ENCODE measurements at places on chromosomes 5 and 9.
A peak's percentile ranks its signal among the peaks of the same experiment; 100 is the strongest.

DNA sequence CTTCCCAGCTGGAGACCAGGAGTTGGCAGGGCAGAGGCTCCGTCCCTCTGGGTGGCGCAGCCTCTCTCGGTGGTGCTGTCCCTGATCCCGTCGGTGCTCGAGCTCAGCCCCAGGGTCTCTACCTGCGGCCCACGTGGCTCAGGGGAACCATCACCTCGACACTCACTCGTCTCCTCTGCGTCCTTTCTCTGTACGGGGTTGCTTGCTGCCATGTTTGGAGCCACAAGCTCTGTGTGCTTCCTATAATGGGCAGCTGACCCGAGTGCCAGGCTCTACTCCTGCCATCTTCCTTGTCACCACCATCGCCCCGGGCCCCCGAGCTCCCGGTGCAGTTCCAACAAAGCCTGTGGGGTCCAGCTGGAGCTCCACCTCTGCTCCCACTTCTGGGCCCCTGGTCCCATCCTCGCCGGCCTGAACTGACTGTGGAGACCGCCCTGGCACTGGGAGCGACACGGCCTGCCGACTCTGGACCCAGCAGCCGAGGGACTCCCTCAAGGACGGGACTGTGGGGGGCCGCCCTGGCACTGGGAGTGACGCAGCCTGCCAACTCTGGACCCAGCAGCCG lies 5.0 kb downstream of the FBXW5 start:
- no peak for DNase-seq

- no peak for DNase-seq
Observed at GRCh38 chr5:111954516-111955395, 197.8 kb upstream of the NREP start.

DNA sequence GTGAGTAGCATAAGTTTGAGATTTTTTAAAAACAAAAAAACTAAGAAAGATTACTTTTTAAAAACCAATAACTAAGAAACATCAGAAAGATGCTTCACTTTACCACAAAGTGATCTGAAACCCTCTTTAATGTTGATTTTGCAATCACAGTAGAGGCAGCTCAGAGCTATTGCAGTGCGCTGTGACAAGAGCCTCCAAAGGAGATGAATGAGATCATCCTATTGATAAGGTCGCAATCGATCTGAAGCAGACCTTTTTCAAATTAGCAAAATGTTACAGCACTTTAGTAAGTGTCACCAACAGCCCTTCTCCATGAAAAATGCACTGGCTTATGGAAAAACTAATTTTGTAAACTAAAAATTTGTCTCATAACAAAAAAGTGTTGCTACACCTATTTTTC lies 284.6 kb upstream of the EFNA5 start:
- DNase-seq: no peak

DNA sequence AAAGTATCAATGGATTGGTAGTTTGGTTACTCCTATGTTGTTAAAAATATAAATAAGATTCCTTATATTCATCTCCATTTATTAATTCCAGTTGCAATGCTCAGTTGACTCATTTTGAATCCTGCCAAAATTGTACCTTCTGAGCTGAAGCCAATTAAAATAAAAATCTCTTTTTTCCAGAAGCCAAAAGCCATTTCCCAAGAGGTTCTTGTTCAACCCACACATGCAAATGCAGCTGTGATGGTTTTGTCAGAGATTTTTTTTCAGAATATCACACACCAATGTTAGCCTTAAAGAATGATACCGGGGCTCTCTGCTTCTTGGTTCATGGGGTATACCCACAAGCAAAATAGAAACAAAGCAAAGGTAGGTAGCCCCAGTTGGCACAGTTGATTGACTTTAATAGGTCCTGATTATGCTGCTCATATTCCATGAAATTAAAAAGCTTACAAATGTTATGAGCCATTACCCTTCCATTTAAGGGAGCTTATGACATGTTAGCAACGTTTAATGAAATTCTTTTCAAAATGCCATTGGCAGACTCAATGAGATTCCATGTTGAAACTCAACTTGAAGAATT lies 208.0 kb downstream of the SGCD start:
- no peak for DNase-seq

DNA sequence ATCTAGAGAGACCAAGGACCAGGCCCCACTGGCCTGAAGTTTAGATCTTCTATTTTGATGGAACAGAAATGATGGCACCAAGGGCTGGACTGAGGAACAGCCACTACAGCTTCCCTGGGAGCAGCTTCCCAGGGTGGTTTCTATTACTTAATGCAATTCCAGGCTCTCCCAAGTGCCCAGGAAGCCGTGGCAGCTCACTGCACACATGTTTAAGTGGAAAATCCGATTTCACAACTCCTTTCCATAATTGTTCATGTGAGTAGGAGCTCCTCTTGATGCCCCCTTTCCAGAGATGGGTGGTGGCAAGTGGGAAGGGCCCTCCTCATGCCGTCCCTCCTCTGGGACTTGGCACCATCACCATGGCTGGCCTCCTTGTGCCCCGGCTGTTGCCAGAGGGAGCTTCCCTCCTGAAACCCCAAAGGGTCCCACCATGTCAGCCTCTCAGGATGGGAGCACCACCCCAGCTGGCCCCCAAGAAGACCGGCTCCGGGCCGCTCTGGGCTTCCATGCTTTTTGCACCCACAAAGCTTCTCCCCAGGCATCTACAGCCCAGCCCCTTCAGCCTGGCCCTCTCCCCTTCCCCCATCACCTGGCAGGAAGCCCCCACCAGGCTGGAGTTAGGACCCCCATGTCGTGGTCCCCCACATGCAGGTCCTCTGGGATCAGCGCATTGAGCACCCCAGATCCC lies 9.1 kb upstream of the UBAC1 start:
- DNase-seq: no peak

DNA sequence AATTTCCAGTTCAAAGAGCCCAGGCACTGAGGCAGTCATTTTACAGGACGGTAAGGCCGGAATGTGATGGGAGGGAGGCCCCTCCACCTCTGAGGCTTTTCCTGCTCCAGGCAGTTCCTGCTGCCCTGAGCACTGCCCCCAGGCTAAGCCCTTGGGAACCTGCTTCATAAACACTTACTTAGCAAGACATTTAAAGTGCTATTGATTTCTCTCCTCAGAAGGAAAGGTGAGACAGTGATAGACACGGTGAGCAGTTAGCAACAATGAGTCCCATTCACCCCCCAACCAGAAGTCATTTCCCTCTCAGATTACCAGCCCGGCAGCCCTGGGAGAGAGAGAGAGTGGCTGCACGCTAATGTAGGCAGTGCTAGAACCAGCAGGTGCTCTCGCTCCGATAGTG lies 462.5 kb downstream of the SPOCK1 start:
- DNase-seq: no peak

DNA sequence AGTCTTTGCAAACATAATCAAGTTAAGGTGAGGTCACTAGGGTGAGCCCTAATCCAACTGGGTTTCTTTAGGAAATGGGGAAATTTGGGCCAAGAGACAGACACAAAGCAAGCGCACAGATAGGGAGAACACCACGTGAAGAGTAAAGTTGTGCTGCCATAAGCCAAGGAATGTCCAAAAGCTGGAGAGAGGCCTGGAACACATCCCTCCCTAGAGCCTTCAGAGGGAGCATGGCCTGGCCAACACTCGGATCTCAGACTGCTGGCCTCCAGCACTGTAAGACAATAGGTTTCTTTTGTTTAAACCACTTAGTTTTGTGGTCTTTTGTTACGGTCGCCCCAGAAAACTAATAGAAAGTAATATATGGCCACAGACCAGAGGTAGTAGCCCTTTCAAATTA lies 8.1 kb upstream of the ROR2 start:
- DNase-seq: no peak

DNA sequence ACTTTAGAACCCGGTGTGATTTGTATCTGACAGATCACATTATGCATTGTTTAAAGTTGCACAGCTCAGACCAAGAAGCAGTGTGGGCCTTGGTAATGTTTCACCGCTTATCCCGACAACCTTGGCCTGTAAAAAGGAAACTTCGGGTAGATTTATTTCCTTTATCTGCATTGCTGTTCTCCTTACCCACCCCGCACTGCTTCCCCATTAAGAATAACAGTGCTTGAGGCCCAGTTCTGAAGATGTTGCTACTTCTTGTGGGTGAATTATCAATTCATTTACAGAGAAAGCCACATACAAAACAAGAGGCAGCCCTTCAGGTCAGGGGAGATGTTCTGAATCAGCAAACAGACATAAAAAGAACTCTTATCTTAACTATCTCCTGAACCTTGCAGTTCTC lies 8.4 kb downstream of the SMARCA2 start:
- DNase-seq: no peak

GRCh38 chr9:131407717-131408195 lies 13.9 kb downstream of the PRRC2B start:
- DNase-seq: peak; percentile 28

DNA sequence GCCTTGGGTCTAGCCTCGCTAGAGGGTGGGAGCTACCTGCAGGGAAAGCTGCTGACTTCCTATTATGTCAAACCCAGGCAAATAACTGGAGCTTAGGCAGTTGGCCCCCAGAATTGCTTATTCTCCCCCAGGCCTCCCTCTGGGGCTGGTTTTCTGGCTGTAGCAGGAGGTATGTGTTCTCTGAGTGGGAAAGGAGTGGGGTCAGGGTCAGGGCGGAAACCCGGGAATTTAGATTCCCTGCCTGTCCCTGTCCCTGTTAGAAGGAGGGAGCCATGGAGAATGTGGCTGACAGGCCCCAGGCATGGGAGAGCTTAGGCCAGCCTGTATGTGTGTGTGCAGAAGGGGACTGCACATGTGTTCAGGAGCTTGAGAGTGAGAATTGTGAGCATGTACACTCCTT lies 13.6 kb upstream of the CXXC5 start:
- no peak for DNase-seq

- DNase-seq: no peak
Observed at GRCh38 chr5:126984632-126985031, 45.7 kb downstream of the MARCHF3 start.

- no peak for DNase-seq
Observed at GRCh38 chr9:84121991-84122523, 141.5 kb downstream of the RMI1 start.

DNA sequence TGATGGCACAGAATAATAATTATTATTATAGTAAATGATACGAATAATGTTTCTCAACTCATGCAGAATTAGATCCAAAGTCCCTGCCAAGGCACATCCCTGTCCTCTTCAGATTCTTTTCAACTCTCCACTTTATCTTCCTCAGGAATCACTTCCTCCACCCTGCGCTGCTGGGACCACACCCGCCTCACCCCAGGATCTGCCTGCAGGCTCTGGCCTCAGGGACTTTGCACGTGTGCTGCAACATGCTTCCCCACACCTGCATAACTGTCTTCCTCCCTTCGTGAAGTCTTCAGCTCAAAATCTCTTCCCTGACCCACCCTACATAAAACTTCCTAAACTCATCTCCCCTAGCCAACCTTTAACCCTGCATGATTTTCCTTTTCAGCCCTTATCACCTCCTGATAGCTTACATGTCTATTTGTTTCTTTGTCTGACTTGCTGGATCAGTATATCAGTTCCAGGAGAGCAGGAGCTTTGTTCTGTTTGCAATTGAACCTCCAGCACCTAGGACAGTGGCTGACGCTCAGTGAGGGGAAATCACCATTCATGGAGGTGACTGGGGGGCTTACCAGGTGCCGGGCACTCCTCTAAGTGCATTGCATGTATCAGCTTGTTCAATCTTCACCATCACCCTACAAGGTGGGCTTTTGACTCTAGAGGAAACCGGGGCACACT lies 47.5 kb upstream of the EGFLAM start:
- no peak for DNase-seq

DNA sequence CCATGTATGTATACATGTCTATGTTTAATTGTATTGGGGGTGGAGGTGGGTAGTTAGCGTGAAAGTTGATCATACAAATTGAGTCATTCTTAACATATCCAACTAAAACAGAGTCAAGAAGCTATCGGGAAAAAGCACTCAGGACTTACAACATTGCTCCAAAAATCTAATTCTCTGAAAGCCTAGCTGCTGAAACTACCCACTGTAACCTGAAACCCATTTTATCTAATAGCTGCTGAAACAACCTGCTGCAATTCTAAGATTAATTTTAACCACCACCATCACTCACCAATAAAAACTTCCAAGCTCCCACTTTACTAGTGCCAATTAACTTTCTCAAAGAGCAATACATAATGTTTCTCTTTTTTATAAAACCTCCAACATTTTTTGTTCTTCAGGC lies 32.2 kb downstream of the KCNV2 start:
- no peak for DNase-seq

DNA sequence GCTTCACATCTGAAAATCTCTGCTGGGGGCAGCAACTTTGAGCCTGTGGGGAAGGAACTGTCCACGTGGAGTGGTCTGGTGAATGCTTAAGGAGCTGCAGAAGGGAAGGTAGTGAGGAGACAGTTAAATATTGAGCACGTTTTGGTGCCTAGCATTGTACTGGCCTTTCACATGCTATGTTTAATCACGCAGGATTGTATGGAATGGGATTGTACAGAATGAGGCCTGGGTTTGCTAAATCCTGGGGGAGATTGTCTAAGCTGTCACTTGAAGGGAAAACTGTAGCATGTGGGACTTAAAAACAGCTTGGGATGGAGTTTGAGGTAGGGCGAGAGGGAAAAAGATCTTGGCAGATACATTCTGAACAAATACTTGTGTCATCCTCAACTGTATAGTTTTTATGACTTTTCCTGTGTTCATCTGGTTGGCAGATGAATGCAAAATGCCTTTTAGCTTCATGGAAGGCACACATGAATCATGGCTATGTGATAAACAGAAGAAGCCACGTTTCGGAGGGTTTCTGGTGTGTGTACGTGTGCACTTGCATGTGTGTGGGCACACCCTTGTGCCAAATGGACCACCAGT lies 106.6 kb downstream of the TMC1 start:
- DNase-seq: no peak

- DNase-seq: no peak
Observed at GRCh38 chr5:114634967-114635901, 273.4 kb downstream of the KCNN2 start.

DNA sequence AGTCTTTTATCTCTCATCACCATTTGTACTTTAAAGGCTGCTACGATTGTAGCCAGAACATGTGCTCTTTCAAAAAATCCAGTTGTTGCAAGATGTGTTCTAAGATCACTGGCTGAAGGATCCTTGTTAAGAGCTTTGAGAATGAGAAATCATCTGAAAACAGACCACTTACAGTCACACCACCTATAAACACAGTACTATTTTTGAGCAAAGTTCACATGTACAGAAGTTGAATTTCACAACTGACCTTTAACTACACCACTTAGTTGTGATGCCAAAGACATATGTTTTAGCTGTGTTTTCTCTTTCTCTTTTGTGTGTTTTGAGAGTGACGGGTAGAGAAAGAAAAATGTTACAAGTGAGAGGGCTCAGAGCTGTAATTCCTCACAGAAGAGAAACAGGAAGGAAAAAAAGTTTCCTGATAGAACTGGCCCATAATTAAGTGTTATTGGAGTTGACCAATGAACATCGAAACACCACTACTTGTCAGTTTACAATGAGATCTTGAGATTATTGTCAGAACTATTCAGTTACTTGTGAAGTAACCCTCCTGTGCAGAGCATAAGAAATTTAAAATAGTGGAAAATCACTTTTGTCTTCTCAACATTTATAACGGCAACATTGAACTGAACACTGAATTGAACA lies 245.4 kb downstream of the MLLT3 start:
- DNase-seq: no peak

DNA sequence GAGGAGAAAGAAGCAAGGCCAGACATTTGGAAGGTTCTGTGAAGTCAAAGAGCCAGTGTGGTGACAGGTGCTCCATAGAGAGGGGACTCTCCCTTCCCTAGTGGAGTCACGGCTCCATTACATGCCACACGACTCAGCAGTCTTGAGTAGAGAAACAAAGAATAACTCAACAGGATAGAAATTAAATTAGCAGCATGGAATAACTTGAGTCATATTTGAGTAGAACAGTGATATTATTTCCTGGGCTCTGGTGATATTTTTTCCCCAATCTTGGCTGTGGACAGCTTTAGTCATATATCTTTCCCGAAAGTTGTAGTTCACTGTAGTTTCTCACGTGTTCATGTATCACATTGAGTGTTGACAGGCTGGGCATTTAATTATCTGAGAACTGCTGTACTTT lies 149.7 kb upstream of the EFNA5 start:
- no peak for DNase-seq

Measured in stimulated activated CD4-positive, alpha-beta T cell treated with anti-CD3 and anti-CD28 coated beads, Interleukin-2, amount 100 ng/mL, for 24 hours (primary cell).